Activated naive CD8-positive, alpha-beta T cell treated with anti-CD3 and anti-CD28 coated beads, Interleukin-2, amount 10 ng/mL, durations not matched to agents 7 days and 5 days (primary cell): ENCODE measurements at places on chromosomes 7 and 10. TPM values are rescaled to one million over a fixed set of nuclear protein-coding genes. Genes with fewer than 3 reads are reported as not detected.

- DNase-seq: peak; percentile 61
Observed at GRCh38 chr7:50362712-50363282, 58.3 kb downstream of the IKZF1 start.

EPHA1 gene
- 27.3 TPM for total RNA-seq

BMPER gene
- total RNA-seq: not detected

GRCh38 chr7:66356277-66356721 is 151.2 kb downstream of the TPST1 start:
- no peak for DNase-seq

DNA sequence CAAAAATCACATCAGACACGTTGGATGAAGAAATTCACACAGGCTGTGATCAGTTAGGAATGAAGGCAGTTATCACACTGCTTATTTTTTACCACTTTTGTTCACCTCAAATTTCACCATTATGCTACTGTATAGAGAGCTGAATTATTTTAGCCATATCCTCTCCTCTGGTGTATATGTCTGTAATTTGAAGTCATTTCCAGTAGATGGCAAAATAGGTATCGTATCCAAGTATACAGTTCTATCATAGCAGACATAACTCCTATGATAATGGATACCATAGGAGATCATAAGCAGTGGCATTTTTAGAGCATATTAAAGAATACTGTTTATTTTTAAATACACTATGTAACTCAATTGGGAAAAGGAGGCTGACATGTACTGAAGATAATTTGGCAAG is 909.7 kb downstream of the DNAJB9 start:
- no peak for DNase-seq

- no peak for DNase-seq
Observed at GRCh38 chr7:46230298-46230989, 309.4 kb upstream of the IGFBP3 start.

PAX4 gene
- total RNA-seq: not detected
